Right renal pelvis (tissue), 4 donors: ENCODE measurements at places on chromosomes 13 and 19. TPM values are rescaled to one million over a fixed set of nuclear protein-coding genes. Genes with fewer than 3 reads are reported as not detected.

SULT2B1 gene
- polyA plus RNA-seq, result 0.19 TPM

GRK1 gene
- not detected for polyA plus RNA-seq

SAFB2 gene
- polyA plus RNA-seq, result 67.3 TPM

CYP2F1 gene
- not detected for polyA plus RNA-seq

MBD3L2 gene
- polyA plus RNA-seq, result not detected

PRSS57 gene
- polyA plus RNA-seq, result 0.35 TPM

TGFBR3L gene
- 0.82 TPM for polyA plus RNA-seq
